ENCODE measurements at places on chromosomes 4 and X.

- no peak for DNase-seq
Measured at GRCh38 chrX:118392716-118393115, 46.8 kb downstream of the WDR44 start.

DNA sequence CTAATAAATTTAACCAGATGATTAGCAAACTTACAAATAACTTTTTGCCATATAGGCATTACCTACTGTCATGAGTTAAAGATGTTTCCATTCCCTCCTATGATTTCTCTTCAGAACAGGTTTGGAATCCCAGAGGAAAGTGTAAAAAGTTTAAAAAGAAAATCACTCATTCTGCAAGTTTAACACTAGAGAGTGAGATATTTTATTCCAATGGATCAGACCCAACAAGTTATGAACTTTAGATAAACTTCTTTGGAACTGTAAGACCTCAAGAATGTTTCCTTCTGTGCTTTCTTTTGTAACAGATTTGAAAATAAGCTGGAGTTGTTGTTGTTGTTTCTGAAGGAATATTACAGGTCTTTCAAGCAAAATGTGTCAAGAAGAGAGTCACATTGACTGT lies 51.6 kb downstream of the PPP3CA start:
- DNase-seq = no peak

- no peak for DNase-seq
Measured at GRCh38 chrX:57119416-57119815, 1.9 kb downstream of the SPIN2B start.

- no peak for DNase-seq
Measured at GRCh38 chr4:61619528-61619927, 419.4 kb downstream of the ADGRL3 start.

DNA sequence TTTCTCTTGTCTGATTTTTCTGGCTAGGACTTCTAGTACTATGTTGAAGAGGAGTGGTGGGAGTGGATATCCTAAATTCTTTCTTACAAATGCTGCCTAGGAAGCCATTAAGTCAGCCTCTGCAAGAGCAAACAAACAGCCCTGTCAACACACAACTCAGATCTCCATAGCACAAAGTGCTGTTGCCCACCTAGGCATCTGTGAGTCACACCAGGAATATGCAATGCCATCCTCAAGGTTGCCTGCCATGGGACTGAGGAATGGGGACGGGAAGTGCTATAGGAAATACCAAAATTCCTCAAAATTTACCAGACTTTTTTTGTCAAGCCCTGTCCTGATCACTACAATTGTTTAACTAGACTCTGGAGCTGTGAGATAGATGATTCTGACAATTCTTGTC lies 466.9 kb downstream of the FSTL5 start:
- DNase-seq = no peak

GRCh38 chr4:168384437-168385141 lies 66.0 kb upstream of the DDX60 start:
- no peak for DNase-seq

DNA sequence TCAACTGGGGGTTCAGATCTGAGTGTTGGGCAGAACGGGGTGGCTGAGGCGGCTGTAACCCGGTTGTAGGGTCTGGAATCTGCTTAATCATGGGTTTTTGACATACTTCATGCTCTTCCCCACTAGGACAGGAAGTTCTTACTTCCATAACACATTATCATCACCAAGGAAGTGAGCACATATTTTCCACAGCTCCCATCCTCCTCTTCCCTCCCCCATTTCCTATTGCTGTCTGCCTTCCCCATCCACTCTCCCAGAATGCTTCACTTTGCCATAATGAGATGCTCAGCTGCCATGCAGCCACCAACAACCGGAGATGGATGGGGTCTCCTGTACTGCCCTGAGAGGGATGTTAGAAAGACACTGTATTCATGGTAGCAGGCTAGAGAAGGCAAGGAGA lies 6.4 kb upstream of the DCUN1D4 start:
- no peak for DNase-seq

DNA sequence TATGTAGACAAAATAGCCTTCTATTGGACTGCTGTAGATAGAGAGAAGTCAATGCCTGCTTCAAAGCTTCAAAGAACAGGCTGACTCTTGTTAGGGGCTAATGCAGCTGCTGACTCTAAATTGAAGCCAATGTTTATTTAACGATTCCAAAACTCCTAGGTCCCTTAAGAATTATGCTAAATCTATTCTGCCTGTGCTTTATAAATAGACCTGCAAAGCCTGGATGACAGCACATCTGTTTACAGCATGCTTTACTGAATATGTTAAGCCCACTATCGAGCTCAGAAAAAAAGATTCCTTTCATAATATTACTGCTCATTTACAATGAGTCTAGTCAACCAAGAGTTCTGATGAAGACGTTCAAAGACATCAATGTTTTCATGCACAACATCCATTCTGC lies 54.8 kb upstream of the RBMXL3 start:
- no peak for DNase-seq

DNA sequence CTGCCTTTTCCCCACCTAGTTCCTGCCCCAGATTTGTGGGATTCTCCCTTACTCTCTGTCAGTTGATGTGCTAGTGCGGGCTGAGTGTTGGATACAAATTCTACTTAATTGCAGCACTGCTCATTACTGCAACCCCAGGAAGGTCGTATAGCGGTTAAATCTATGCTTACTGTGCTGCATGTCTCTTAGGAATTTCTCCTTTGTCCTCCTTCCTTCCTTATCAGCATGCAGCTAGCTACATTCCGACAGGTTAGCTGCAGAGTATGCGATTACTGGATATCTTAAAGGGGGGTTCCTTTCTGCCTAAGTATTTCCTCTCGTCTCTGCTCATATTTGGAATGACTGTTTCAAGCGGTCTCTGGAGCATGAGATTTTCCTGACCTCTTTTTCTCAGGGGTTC lies 662.8 kb downstream of the TLL1 start:
- no peak for DNase-seq

- DNase-seq = no peak
Measured at GRCh38 chr4:172648471-172648870, 520.1 kb upstream of the GALNT7 start.

GRCh38 chr4:163736876-163737275 lies 242.4 kb downstream of the TMA16 start:
- DNase-seq = no peak

DNA sequence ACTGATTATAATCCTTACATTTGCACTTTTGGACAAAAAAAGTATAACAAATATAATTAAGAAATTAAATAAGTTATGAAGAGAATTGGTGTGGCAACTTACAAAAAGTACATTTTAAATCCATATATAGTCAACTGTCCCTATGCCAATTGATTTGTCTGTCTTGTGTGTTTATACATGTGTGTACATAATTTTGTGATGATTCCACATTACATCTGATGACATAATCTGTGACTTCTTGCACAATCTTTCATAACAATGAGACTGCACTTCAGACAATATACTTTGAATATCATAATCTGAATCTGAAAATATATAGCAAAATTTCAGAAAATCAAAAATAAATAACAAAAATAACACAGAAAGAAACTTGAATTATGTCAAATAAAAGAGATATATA lies 953.4 kb downstream of the FAT4 start:
- no peak for DNase-seq

- DNase-seq = no peak
Measured at GRCh38 chr4:110014233-110014632, 101.5 kb downstream of the EGF start.

DNA sequence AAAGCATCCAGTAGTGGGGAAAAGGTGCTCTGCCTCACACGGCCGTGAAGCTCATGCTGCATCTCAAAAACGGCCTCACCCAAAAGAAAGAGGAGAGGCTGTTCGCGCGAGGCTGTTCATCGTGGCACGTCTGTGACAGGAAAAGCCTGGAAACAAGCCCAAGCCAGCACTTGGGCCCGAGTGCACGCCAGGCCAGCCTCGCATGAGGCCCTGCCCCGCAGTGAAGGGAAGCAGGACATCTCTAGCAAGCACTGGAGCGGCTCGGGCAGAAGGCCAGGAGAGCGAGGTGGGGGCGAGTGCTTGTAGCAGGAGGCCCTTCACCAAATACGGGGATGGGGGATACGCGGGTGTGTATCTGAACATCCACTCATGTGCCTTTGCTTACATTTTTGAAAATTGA lies 39.9 kb upstream of the MXD4 start:
- DNase-seq = no peak

DNA sequence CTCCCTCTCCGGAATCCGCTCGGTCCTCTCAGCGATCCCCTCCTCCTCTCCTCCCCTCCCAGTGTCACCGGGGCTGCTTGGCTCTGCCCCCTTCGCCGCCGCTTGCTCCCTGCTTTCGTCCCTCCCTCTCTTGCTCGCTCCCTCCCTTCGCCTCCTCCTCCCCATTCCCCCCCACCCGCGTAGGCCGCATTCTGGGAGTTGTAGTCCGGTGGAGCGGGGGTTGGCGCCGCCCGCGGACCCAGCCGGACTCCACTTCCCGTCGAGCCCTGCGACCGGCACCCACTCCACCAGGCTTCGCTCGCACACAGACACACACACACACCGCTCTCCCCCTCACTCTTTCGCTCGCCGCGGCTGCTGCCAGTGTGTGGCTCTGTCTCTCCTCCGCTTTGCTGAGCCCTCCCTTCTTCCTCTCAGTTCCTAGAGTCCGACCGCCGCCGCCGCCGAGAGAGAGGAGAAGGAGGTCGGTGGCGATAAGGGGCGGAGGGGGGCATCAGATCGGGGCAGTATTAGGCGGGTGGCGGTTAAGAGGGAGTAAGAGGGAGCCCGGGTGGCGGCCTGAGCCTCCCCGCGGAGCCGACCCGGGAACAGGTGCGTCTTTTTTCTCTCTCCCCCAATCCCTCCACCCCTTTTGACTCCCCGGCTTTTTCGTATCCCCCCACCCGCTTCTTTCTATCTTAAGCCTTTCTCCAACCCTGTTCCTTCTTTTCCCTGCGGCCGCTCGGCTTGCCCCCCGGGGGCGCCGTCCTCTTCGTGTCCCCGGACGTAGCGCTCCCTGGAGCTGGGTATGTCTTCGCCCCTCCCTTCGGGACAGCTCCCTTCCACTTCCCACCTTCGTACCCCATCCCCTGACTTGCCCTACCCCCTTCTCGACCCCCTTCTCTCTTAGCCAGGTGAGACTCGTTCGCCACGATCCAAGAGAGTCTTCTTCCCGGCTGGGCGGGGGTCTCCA lies at the start of gene BCORL1:
TSS of gene BCORL1 (plus strand) at position 336 of the 952 bp plus-strand sequence. CDS start 22,597 bp downstream, outside the sequence.
- peak; percentile 91 for DNase-seq

DNA sequence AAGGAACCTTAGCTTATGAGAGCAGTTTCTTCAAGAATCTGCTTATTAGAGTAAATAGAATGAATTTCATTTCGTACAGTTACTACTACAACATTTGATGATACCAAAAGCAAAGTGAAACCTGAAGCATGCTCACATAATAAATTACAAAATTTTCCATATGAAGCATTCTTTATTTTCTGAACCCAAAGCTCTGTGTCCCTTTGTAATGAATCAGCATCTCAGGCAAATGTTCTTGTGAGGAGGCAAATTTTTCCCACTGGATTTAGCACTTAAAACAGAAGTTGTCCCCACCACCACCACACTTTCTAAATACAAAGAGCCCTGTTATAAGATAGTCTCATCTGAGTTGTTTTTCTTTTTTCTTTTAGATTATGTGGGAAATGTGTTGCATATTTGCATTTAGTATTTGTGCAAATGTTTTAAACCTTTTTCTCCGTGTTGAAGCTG lies 70.7 kb upstream of the NFKB1 start:
- DNase-seq = no peak

DNA sequence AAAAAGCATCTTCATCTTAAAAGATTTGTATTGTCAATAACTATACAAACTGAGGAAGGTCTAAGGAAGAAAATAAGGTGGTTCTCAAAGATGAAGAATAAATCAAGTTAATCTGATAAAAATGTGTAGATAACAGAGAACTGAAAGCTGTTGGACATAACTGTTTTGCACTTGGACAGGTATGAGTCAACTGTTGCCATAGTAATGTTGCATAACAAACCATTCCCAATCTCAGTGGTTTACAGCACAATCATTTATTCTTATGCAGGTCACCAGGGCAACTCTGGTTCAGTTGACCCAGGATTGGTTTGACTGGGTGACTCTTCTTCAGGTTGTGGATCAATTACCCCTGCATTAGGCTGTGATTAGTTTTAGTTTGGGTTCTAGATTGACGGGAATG lies 2197.7 kb downstream of the ARAP2 start:
- DNase-seq = no peak

GRCh38 chr4:73599182-73599581 lies 21.1 kb downstream of the RASSF6 start:
- peak; percentile 52 for DNase-seq

DNA sequence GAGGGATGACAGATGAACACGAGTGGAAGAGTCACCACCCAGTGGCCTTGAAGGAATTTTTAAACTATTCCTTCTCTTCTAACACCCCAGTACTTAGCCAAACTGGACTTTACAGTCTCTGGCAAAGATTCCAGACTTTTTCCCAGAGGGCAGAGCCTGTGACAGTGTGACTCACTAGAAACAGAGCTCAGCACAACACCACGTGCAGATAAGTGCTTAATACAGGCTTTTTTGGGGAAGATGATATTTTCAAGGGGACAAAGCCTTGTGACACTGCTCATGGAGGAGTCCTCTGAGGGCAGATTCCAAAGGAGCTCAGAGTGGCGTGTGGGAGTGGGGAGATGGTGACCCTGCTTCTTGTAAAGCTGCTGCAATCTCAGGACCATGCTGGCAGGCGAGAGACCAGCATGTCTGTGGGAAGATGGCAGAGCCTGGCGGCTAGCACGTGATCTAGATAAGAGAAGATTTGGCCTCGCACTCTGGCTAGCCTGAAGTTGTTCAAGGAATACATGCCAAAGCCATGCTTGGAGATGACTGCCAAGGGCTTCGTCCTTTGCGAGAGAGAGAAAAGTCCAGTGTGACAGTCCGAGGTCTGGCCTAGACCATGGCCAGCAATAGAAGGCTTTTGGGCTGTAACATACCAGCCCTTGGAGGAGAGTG lies 2.4 kb downstream of the RAB33A start:
- no peak for DNase-seq

DNA sequence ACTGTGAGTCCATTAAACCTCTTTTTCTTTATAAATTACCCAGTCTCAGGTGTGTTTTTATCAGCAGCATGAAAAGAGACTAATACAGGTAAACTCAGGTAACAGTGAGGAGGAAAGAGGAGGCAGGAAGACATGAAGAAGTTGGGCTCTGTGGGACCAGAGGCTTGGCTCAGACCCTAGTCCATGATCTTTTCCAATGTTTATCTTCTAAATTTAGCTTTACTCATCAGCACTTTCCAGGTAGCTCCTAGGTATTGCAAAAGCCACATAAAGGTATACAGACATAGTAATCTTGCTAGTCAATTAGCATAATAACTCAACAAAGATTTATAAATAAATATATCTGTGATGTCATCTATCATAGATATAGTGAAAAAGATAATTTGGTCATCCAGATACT lies 11.2 kb upstream of the FRYL start:
- no peak for DNase-seq

DNA sequence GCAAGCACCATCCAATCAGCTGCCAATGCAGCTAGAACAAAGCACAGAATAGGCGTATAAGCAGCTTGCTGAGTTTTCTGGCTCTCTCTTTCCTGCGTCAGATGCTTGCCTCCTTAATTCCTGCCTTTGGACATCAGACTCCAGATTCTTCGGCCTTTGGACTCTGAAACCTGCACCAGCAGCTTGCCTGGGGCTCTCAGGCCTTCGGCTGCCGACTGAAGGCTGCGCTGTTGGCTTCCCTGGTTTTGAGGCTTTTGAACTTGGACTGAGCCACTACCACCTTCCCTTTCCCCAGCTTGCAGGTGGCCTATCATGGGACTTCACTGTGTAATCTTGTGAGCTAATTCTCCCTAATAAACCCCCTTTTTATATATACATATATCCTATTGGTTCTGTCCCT lies 6.1 kb downstream of the TMEM192 start:
- no peak for DNase-seq

- no peak for DNase-seq
Measured at GRCh38 chr4:136001791-136002190, 1530.5 kb downstream of the PCDH18 start.

GRCh38 chr4:165805406-165805805 lies 67.6 kb upstream of the TLL1 start:
- DNase-seq = no peak
